ENCODE measurements at places on chromosomes 1 and 21.

GRCh38 chr1:163414778-163415177 is 93.0 kb downstream of the NUF2 start:
- no peak for DNase-seq

DNA sequence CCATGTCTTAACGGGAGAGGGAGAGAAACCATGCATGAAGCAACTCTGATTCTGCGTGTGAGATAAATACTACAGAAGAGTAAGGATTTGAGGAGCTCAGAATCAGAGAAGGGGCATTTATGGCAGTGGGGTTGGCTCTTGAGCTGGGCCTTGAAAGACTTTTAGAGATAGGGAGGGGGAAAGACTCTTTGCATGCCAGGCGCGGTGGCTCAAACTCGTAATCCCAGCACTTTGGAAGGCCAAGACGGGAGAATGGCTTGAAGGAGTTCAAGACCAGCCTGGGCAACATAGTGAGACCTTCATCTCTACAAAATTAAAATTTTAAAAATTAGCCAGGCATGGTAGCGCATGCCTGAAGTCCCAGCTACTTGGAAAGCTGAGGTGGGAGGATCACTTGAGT is 672 bp downstream of the ARMH1 start:
- DNase-seq = no peak

DNA sequence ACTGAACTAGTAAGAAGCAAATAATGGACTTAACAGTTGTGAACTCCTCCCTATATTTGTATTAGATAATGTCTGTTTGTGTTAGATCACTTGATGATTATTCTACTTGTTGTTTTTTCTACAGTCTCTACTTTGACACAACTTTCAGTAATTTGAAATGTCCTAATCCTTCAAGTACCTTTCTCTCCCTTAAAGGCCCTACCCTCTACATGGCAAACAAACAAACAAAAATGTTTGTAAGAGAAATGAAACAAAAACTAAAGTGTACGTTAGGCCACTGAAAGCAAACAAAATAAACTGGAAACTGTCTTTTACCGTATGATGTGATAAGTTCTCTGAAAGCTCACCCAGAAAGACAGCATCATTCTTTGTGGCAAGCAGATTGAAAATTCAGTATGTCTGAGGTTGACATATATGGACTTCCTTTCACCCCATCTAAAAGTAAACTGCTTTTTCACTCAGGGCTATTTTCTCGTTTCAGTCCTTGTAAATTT is 255.9 kb upstream of the SNX7 start:
- no peak for DNase-seq

- DNase-seq = no peak
Measured at GRCh38 chr1:9889411-9889810, 20.7 kb downstream of the CTNNBIP1 start.

DNA sequence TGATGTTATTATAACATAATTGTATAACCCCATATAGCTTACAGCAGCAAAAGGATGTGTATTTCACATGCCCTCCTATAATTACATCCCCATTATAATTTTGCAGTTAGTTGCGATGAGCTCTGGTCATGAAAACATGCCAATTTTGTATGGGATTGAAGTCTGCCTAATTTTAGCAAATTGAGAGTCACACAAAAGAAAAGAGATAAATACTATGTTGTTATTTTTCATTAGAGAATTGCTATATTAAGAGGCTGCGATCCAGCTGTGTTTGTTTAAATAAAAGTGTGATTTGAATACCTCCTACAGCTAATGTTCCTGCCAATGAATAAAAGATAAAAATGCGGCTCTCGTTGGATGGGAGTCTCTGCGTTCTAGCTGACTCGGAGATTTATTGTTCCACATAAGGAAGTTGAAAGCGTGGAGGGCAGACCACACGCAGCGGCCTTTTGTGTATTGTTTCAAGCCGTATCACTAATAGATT is 461.0 kb upstream of the NFIA start:
- no peak for DNase-seq

DNA sequence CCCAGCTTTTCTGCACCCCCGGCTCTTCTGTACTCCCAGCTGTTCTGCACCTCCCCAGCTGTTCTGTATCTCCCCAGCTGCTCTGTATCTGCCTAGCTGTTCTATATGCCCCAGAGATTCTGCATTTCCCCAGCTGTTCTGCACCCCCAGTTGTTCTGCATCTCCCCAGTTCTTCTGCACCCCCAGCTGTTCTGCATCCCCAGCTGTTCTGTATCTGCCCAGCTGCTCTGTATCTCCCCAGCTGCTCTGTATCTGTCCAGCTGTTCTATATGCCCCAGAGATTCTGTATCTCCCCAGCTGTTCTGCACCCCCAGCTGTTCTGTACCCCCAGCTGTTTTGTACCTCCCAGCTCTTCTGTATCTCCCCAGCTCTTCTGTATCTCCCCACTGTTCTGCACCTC is 41.1 kb downstream of the UMODL1 start:
- DNase-seq = no peak

- DNase-seq = no peak
Measured at GRCh38 chr21:35924714-35925301, 135.5 kb downstream of the SETD4 start.

- DNase-seq = no peak
Measured at GRCh38 chr1:212628046-212628445, 19.5 kb downstream of the ATF3 start.

DNA sequence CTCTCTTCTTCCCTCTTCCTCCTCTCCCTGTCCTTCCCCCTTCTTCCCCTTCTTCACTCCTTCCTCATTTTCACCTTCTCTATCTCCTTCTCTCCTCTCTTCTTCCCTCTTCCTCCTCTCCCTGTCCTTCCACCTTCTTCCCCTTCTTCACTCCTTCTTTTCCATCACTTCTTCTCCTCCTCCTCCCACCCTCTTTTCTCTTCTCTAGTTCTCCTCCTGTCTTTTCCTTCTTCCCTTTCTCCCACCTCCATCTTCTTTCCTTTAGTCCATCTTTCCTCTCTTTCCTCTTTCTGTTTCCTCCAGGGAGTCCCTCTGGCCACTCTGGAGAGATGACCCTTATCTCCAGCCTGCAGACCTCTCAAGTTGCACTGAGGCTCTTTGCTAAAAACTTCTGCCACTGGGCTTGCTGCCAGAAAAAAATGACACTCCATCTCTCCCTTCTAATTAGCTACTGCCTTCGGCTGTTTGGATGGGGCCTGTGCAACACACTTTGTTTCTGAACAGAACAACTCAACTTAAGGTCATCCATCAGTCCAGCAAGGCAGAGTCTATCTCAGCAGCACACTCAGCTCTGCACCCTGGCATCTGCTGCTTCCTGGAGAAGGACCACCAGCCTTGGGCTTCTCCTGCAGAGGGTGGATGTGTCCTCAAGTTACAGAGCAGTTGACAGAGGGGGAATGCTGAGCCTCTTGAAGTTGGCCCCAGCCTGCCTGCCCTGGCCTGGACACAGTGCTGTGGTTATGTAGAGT is 538.8 kb downstream of the MATN1 start:
- no peak for DNase-seq

DNA sequence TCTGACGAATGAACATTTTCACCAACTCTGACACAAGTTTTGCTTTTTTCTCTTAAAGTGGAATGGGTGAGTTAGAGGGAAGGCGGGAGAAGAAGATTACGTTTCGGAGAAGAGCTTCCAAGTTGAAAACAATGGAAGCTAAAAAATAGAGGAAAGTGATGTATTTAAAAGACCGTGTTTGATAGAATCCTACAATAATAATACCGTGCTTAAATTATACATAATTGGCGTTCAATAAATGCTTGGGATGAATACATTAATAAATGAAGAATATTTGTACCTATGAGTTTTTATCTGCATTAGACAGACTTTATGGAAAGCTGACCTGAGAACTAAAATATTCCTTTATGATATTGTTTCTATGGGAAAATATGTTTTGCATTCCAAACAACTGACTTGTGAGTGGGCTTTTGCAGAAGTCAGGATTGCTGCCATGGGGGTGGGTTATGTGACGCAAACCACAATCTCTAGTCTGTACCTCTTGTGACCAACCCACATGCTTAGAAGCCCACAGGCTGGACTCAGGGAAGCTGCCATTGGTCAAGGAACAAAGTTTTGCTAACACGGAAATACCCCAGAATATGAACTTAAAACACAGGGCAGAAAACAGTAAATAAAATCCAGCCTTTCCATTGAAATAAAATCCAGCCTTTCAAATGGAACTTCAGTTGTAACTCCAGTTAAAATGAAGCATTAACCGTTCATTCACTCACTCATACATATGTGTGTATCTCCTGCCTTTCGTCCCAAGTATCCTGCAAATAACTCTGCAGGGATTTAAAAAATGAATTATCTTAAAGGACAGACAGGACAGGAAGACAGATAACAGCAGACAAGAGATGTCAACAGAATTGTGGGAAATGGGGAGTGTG is 21.3 kb upstream of the ATF3 start:
- DNase-seq = no peak

DNA sequence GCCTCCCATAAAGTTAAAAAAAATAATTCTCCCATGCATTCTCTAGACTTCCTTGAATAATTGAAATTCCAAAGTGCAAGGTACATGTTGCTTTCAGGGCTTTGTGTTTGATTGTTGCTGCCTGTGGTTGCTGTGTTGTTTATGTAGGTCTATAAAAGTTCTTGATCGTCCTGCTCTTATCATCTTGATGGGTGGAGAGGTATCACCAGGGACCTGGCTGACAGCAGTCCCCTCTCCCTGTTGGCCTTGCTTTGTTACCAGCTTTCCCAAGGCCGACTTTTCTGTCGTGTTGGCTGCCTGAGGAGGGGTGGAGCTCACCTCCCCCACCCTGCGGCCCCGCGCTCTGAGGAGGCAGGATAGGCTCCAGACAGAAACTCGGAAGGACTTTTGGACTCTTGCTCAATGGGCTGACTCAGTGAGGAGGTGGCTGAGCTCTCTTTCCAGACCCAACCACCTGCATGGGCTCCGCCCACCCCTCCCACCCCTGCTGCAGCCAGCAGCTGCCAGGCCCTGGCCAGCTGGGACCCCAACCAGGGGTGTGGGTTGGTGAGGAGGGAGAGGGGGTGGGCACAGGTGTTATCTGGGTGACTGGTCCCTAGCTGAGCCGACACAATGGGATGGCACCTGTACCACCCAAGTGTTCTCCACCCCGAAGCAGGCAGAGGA is 2.0 kb downstream of the INAVA start:
- DNase-seq = no peak

DNA sequence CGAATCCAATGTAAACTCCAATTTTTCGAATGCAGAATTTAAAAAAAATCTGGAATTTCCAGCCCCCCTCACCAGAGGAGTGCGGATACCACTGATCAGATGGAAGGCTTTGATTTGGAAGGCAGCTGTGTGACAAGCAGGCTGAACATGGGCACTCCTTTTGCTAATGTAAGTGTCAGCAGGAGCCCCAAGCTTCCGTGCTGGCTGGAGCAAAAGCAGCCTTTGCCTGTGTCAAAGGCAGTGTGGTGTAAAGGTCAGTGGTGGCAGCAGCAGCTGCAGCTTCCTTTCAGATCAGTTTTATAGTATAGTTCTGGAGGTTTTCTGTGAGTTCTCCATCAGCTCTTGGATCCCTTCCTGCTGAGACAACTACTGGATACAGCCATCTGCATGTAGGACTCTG is 259.9 kb downstream of the CTH start:
- DNase-seq = no peak

- no peak for DNase-seq
Measured at GRCh38 chr1:81606656-81607055, 194.1 kb upstream of the ADGRL2 start.

- DNase-seq = peak; percentile 29
Measured at GRCh38 chr1:184664042-184664660, 90.5 kb downstream of the EDEM3 start.

- no peak for DNase-seq
Measured at GRCh38 chr1:231701306-231701705, 74.7 kb downstream of the DISC1 start.

GRCh38 chr1:165481820-165482532 is 37.0 kb upstream of the RXRG start:
- DNase-seq = no peak

- no peak for DNase-seq
Measured at GRCh38 chr1:44894591-44894990, 51.5 kb upstream of the PTCH2 start.

DNA sequence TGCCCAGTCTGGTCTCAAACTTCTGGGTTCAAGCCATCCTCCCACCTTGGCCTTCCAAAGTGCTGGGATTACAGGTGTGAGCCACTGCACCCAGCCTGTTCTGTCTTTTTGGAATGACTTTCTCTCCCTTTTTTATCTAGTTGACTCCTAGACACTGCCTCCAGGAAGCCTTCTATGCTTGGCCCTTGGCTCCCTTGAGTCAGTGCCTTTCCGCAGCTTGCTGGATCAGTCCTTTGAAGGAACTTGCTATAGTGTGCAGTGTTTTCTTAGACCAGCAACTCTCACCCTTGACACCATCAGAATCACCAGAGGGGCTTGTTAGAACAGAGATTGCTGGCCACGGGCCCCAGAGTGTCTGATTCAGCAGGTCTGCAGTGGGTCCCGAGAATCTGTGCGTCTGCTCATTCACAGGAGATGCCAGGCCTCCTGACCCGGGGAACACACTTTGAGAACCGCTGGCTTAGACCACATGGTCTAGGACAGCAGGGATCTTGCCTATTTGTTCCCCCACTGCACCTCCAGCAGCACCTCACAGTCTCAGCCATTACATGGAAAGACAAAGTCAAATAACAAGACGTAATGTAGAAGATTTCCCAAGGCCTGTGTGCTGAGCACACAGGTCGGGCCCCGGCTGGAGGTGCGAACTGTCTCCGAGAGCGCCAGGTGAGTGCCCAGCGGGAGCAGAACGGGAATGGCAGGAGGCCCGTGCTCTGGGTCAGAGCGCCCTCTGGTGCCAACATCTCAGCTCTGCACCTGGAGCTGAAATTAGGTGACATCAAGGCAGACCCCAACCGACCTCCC is 27.4 kb upstream of the CTPS1 start:
- DNase-seq = peak; percentile 45

DNA sequence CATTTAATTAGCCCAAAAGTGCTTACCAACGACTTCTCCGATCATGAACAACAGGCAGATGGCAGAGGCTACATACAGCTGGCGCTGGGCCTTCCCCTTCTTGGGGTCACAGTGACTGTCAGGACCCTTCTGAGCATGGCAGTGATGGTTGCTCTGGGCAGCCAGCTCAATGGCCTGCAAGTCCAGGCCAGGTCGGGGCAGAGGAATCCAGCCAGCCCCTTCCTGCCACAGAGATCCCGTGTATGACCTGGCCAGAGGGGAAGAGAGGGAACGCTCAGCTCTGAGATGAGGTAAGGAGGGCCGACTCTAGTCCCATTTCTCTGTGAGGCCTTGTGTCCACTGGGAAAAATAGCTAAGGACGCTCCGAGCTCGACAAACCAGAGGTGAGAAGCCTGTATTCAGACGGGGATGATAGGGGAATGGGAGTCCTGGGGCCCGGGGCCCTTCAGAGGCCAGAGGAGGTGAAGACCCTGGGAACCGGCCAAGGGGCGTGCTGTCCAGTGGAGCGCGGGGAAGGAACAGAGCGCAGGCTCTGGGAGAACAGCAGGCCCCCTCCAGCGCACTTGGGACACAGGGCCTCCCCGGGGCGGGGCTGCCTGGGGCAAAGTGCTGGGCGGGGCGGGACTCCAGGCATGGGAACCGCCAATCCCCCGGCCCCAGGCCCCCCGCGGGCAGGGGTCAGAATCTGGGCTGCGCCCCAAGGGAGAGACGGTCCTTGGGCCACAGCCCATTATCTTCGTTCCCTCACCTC is 772 bp downstream of the SLC30A2 start:
- no peak for DNase-seq
